ENCODE measurements at places on chromosomes 13 and 19.

GRCh38 chr19:928471-929202 lies 2.8 kb downstream of the ARID3A start:
- peak; percentile 78 for DNase-seq

DNA sequence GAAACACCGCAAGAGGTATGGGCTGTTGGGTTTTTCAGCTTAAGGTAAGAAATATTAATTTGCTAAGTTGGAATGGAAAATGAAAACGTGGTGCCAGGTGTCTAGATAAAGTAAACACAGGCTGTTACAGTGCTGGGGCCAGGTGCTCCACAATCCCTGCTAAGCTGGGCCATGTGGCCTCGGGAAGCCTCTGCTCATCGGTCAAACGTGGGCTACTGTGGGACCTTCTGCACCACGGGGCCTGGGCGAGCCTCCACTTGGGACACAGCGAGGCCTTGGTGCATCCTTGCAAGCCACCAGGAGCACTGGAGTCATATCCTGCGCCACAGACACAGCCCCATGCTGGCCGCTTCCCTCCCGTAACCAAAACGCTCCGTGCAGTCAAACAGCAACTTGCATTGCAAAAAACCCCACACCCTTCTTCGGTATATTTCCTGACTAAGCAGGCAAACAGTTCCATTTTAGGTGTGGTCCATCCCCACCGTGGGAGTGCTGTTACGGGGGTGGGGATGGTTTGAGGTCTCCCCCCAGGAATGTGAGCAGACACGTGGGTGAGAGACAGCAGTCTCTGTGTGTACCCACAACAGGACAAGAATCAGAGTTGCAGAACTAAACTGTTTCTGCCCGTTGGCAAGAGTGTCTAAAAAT lies 96.3 kb upstream of the SOX1 start:
- no peak for DNase-seq

DNA sequence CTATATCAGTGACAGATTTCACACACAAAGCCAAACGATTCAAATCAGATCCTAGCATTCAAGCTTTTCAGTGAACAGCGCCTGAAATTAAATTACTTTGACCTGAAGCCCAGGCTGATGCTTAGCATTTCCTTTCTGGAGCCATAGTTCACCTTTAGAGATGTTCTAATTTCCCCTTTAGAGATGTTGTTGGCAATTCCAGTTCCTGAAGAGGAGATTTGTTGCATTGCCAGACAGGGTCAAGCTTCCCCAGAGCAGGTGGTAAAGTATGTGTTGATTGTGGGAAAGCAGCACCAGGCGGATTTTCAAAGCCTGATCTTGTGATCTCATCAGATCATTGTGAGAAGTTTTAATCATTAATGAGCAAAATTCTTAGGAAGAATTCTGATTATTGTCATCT lies 609.8 kb upstream of the KLF12 start:
- DNase-seq, result no peak

DNA sequence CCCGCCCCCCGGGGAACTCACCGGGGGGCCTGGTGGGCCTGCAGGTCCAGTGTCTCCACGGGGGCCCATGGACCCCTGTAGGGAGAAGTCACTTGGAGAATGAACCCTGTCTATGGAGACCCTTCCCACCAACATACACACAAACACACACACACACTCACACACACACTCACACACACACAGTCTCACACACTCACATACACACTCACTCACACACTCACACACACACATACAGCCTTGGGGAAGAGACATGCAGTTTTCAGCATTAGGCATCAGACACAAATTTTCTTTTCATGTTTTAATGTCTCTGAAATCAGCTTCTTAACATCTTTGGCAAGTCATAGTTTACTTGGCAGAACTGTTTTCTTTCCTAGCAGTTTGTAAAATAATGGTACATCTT lies 31.0 kb upstream of the OLFM2 start:
- DNase-seq, result no peak

DNA sequence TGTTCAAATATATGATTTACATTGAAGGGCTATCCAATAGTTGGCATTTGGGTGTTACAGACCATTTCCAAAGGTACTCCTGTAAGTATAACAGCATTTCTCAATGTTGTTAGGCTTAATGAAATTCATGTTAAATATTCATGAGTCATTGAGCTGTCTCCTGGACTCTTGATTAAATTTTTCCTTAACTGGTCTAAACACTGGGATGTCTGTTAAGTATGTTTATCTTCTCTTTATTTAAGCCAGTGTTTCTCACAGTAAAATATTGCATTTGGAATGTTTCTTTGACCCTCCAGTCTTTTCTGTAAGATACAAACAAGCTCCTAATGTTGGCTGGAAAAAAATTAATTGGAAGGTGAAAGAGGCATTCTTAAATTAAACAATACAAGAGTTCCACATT lies 402.5 kb upstream of the HTR2A start:
- DNase-seq, result no peak

GRCh38 chr13:111344471-111345191 lies 24.2 kb downstream of the TEX29 start:
- DNase-seq, result peak; percentile 92

GRCh38 chr13:32629313-32629712 lies 43.1 kb downstream of the PDS5B start:
- DNase-seq, result no peak

DNA sequence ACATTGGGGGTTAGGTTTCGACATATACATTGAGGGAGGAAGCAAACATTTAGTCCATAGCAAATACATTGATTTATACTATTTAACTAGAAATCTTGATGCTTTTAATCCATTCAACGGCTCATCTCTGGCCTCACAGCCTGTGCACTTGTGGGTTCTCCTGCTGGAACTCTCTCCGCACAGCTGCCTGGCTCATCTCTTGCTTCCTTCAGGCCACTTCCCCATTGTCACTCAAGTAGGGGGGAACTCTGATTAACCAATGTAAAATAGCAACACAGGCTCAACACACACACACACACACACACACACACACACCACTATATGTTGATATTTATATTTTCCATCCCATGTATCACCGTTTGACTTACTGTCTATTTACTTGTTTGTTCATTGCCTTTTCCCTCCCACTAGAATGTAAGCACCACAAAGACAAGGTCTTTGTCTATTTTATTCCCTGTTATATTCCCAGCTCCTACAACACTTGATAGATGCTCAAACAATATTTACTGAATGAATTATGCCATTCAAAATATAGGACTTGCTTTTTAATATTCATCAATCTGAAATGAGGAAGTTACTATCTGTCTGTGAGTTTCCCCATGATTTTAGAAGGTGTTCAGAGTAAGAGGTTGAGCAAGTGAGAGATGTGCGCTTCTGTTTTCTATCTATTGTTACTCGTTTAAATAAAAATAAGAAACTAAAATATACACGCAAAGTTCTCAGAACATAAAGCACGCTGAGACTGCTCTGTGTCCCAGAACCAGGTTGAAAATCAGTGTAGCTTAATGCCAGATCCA lies 29.8 kb upstream of the PABPC3 start:
- no peak for DNase-seq

DNA sequence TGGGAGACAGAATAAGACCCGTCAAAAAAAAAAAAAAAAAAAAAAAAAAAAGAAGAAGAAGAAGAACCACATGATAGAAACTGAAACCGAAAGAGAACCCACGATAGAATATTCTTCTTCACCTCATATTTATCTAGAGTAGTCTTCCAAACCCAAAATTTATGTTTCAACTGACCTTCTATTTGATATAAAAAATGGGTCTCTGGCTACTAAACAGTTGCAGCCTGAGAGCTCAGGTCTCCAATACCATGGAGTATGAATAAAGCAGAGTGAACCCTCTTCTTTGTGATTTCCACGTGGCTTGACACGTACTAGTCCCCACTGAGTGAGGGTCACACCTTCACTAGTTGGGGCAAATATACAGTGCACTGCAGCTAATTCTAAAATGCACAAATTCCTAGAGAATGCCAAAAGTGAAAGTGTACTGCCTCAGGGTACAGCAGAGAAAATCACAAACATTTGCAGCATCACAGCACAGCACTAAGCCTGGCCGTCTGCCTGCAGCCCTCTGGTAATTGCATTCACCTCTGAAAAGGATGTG lies 30.8 kb upstream of the RFC3 start:
- no peak for DNase-seq
